ENCODE measurements at places on chromosomes 12 and 14.

GRCh38 chr12:89040146-89040964, 311.9 kb downstream of the DUSP6 start:
- DNase-seq: peak; percentile 22

DNA sequence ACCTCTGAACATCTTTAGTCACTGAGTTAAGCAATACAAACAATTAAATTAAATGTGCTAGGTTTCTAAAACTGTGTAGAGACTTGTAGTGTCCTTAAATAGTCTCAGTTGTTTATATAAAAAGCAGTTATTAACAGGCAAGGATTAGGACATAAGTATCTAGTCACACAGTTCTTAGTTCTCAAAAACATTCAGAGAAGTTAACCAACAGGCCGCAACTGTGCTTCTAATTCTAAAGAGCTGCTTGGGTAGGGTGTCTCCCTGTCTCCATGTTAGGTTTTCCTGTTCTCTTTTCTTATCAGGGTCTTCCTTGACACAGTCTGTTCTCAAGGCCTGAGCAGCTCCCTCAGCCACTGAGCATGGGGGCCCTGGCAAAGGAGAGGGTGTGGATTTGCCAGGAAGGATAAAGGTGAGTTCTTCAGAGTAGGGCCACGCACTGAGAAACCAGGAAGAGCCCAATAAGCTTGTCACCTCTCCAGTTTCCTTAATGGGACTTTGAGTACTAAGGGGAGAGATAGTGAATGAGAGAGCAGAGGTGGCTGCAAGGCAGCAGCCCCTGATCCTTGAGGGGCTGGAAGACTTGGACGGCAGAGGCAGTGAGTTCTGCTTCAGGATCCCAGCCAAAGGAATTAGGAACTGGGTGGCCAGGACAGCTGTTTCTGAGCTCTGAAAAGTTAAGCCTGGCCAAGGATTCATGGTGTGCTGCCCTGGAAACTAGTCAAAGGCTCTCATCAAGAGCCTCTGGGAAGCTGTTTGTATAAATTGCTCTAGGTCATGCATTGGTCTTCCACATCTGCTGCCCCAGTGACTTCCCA, 177.3 kb downstream of the MYRFL start:
- no peak for DNase-seq

DNA sequence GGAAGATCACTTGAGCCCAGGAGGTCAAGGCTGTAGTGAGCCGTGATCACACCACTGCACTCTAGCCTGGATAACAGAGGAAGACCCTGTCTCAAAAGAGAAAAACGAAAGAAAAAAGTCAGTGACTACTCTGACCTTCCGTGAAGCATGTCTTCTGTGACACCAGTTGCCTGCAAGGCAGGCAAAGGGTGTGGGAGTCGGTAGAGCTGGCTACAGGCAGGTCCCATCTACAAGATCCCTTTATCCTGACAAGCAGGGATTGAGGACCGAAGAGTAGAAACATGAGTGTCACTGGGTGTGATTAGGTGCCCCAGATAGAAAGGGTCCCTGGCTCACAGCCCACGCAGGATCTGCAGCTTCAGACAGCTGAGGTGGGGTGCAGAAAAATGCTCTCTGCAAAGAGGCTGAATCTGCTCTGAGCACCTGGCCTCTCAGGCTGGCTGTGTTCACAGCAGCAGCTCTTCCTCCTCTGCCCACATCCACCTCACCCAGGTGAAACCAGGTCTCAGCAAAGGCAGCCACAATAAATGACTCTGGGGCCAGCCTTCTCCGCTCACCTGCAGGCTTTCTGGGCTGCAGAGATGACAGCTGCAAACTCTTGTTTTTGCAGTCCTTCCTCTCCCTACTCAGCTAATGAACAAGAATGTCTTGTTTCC, 28.6 kb upstream of the HSP90B1 start:
- DNase-seq: no peak

- no peak for DNase-seq
These were observed 9.1 kb downstream of the ULK1 start for GRCh38 chr12:131903270-131904255.

- no peak for DNase-seq
These were observed 57.9 kb upstream of the FICD start for GRCh38 chr12:108457006-108457733.

DNA sequence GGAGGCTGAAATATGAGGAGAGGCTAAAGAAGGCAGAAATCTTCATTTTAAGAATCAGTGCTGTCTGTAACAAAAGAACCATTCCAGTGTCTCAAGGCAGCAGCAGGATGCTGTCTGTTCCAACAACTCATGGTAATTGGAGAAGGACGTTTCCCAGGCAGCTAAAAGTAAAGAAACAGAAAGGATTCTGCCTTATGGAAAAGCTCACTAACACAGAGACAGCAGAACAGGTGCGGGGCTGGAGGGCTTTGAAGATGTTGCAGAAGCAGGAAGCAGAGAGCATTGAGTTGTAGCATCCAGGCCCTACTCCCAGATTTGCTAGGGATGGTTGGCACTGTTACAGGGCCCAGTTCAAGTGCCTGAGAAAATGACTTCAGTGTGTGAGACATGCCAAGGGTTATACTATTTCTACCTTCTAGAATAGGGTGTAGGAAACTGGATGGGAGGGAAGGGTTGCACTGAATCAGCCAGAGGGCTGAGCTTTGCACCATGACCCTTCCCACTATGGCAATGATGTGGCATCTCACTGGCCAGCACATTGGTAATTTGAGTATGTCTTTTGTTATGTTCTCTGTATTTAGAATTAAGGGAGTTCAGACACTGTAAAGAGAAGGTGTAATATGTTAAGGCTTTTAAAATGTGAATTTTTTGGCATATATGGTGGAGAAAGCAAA, 160.0 kb upstream of the FBXO33 start:
- no peak for DNase-seq

- no peak for DNase-seq
These were observed 90.3 kb downstream of the ZFP36L1 start for GRCh38 chr14:68702578-68702977.

DNA sequence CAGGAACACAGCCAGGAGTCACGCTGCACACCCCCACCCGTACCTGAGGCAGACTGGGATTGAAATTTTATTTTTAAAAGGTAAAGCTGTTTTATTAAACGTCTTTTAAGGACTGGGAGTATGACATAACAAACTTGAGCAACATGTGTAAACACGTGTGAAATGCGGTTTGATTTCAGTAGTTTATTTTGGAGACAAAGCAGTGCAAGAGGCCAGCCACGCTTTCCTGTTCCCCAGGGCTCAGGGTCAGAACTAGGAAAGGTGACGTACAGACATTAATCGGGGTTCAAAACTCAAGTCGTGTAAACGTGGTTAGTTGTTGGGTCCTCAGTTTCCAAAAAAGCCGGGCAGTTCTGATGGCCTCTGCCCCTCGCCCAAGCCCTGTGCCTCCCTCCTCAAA, 16.7 kb downstream of the CHGA start:
- no peak for DNase-seq

- no peak for DNase-seq
These were observed 74.1 kb downstream of the PLXNC1 start for GRCh38 chr12:94222351-94223084.

GRCh38 chr12:14907953-14908352, 22.3 kb upstream of the MGP start:
- DNase-seq: no peak

Data from stimulated activated CD8-positive, alpha-beta memory T cell treated with anti-CD3 and anti-CD28 coated beads, Interleukin-2, amount 100 ng/mL, for 1 hour (primary cell).